ENCODE measurements at places on chromosomes 1 and 21.

DNA sequence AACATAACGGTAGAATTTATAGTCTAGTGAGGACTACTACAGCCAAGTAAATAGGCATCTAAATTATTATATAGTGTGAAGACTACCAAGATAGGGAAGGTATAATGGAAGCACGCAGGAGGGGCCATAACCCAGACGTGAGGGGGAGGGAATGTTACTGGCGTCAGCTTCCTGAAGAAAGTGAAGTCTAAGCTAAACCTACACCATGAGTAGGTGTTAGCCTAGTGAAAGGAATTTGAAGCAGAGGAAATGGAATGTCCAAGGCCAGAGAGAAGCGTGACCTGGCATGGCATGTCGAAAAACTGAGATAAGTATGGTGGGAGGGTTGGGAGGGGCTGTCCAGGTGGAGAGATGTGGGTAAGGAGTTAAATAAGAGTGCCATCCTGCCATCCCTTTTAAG lies 140.5 kb downstream of the SLC44A5 start:
- DNase-seq: no peak

DNA sequence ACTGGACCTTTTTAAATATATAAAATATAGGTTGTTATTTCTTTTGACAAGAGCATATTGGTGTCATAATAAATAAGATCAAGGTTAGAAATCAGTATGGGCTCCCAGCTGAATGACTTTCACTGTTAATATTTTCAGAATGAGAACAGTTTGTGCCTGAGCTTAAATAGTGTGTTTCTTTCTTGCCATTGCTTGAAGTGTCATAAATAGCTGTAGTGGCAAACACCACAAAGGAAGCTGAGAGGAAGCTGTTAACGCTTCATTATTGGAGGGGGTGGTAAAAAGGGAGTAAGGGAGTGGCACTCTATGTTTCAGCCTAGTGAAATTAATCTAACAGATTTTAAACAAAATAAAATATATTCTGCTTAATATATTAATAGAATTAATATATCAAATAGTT lies 1089.8 kb upstream of the NCAM2 start:
- no peak for DNase-seq

DNA sequence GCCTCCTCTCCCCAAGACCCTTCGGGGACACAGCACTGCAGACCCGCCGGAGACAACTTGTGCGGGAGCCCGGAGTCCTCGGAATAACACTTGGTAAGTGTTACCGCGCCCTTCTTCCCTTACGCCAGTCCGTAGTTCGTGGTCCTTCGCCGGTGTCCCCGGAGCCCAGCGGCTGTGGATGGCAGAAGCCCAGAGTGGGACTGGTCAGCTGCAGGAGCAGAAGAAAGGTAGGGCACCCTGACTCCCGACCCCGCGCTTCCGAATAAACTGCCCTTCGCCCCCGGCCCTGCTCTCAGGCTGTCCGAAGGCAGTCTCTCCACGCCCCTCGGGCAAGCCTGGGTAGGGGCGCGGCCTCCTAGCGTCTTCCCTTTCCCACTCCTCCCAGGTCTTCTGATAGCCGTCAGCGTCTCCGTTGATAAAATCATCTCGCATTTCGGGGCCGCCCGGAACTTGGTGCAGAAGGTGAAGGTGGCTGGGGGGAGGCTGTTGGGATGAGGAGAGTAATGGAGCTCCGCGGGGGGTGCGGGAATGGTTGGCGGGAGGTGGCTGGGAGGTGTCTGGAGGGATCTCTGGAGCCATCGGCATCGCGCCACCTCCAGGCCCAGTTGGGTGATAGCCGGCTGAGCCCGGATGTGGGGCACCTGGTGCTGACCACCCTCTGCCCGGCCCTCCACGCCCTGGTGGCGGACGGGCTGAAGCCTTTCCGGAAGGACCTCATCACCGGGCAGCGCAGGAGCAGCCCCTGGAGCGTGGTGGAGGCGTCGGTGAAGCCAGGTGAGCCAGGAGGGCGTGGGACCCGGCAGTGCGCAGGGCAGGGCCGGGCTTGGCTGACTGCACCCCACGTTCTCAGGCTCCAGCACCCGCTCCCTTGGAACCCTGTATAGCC lies 4.3 kb downstream of the RUSC1 start:
- peak; percentile 76 for DNase-seq

GRCh38 chr1:61121631-61122030 lies 39.3 kb downstream of the NFIA start:
- DNase-seq: no peak

DNA sequence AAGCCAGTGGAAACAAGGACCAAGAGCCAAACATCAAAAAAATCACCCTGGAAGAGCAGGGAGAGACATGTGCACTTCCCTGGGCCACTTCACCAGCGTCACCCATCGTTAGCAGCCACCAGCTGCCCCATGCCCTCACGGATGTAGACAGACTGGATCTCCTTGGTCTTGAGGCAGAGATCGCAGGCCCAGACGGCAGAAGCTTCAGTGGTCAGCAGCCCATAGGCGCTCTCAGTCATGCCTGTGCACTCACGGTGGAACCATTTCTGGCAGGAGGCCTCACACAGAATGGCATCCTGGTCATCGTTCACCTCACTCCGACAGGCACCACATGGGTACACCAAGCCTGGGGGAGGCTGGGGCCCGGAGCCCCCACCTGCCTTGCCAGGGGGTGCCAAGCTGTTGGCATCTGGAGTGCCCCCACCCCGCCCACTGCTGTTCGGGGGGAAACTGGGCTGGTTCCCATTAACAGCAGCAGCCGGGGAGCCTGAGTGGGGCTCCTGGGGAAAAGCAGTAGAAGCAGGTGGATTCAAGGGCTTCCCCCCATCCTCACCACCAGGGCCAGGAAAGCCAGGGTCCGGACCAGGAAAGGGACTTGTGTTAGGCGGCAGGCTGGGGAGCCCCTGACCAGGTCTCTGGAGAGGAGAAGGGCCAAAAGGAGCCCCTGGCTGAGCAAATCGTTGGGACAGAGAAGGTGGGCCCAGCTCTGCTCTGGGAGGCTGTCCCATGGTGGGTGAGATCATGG lies 2.7 kb downstream of the PYGO2 start:
- peak; percentile 42 for DNase-seq

Data from Right ventricle myocardium inferior (tissue), 1 donor.